ENCODE measurements at places on chromosomes 16 and 17.

- peak; percentile 94 for DNase-seq
These were observed at the start of gene CBFB for GRCh38 chr16:67028696-67029253. CBFB (plus strand) TSS chr16:67029149; CDS start chr16:67029408, 259 bp downstream.

- DNase-seq = no peak
These were observed 477 bp upstream of the CLDN9 start for GRCh38 chr16:3012246-3012645.

GRCh38 chr16:30963925-30964511, 6.5 kb downstream of the SETD1A start:
- DNase-seq = no peak

- DNase-seq = no peak
These were observed 18.4 kb downstream of the CARHSP1 start for GRCh38 chr16:8850279-8850885.

DNA sequence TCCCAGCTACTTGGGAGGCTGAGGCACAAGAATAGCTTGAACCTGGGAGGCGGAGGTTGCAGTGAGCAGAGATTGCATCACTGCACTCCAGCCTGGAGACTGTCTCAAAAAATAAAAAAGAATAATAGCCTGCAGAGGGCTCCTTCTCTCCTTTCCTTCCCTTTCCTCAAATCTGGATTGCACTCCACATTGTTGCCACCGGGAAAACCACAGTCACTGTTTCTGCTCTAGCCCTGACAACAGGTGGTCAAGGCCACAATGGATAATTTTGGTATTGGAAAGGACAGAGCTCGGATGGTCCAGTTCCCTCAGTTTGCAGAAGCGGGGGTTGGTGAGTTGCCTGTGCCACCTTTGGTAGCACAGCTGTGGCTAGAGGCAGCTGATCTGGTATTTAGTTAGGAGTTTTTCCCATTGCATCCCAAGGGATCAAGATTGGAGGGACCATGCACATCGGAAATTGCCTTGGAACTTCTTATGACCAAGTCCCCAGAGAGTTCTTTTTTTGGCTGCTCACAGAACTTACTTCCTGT, 44.7 kb upstream of the PRSS54 start:
- no peak for DNase-seq

GRCh38 chr16:59170099-59170712, 436.1 kb upstream of the GOT2 start:
- DNase-seq = no peak

GRCh38 chr17:41377546-41377945, 4.6 kb downstream of the KRT34 start:
- no peak for DNase-seq

DNA sequence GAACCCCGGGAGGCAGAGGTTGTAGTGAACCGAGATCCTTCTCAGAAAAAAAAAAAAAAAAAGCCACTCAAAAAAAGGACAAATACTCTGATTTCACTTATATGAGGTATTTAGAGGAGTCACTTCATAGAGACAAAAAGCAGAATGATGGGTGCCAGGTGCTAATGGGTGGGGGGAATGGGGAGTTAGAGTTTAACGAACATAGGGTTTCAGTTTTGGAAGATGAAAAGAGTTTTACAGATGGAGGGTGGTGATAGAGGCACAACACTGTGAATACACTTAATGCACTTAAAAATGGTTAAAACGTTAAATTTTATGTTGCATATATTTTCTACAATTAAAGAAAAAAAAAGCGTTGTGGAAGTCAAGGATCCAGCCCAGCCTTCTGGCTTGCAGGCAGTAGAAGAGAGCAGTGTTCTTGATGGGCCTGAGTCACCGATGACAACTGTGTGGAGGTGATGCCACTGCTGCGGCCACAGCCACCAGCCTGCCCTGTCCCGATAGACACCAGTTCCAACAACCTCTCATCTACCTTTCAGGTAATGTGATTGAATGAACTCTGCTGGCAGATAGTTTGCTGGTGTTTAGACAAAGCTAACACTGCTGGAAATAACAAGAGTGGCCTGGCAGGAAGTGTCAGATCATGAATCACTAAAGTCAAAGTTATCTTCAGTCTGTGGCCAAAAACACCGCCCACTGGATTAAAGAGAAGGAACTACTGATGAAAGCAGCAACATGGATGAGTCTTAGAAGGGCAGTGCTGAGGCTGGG, 49.9 kb upstream of the COX10 start:
- DNase-seq = no peak

GRCh38 chr17:12230481-12231354, 210.0 kb downstream of the MAP2K4 start:
- DNase-seq = no peak
